ENCODE measurements at places on chromosomes 11 and 22.

- DNase-seq, result no peak
Observed at GRCh38 chr11:35016916-35017315, 100.5 kb downstream of the PDHX start.

DNA sequence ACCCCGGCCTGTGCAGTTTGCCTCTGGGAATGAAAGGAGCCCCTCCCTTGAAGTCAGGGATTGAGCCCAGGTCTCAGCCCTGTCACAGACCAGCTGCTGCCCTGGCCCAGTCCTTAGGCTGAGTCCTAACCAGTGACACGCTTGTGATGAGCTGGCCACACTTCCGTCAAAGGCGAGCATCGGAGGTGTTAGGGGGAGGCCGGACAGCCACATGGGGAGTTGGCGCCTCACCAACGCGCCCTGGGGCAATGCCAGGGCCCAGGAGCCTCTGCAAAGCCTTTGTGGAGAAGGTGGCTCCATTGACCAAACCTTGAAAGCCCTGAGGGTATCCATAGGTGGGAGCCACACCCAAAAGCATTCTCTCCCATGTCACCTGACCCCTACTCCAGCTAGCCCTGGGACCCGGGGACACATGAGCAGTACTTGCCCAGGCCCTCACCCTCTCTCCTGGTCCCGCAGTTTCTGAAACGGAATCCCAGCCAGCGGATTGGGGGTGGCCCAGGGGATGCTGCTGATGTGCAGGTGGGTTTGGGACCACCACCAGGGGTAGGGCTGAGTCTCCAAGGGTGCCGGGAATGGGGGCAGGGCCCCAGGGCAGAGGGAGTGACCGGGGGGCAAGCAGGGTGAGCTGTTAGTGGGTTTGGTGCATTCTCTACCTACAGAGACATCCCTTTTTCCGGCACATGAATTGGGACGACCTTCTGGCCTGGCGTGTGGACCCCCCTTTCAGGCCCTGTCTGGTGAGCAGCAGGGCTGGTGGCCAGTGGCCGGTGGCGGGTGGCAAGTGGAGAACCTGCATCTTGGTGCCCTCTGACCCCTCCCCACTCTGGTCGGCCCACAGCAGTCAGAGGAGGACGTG lies 3.7 kb downstream of the PTPRCAP start:
- DNase-seq, result no peak

DNA sequence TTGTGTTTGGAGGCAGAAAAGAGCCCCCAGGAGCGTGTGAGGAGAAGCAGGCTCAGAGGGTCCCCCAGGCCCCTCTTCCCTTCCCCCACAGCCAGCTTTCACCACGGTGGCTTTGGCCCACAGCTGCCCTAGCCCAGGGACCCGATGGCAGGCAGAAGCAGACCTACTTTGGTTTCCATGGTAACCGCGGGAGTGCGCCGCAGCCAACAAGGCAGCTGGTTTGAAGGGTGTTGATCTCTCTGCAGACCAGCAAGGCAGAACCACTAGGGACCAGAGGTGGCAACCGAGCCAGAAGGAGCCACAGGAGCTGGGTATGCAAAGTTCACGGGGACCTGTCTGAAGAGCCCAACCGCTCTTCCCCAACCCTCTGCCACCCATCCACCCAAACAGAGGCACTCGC lies 69.4 kb downstream of the BUD13 start:
- DNase-seq, result peak; percentile 6

DNA sequence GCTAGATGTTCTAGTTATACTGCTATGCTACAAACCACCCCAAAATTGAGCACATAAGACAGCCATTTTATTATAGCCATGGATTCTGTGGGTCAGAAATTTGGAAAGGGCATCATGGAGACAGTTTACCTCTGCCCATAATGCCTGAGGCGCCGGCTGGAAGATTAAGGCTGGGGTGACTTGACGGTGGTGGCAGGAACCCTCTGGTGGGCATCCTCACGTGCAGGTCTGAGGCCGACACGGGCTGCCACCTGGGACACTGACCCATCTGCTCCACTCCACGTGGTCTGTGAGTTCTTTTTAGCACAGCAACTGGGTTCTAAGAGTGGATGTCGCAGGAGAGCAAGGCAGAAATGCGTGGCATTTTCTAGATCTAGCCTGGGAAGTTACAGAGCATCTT lies 40.0 kb upstream of the PRDM11 start:
- no peak for DNase-seq

DNA sequence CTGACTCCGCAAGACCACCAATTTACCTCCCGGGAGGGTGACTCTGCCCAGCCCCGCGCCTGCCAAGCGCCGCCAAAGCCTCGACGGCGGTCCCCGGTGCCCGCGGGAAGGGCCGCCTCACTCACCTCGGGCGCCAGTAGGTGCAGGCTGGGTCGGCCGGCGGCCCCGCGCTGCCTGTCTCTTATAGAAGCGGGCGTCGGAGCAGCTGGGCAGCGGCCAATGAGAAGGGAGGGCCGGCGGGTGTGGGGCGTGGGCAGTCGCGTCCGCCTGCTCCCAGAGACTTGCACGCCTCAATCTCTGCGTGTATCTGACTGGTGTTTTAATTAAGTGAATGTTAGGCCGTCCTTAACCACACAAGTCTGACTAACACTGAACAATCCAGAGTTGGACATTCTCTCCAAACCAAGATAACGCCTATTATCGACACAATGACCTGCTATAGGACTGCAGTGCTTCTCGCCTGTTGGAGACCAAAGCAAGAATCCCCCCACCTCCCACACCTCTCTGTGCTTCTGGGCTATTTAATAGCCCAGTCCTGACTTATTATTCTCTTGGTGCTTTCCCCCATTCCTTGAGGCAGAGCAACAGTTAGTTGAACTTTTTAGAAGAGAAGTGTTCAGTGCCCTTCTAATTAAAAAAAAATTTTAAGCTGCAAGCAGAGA lies at the start of gene TPH1:
Gene TPH1, minus strand, starts transcription at position 154 of the 662 bp plus-strand sequence. CDS start 5,507 bp downstream, outside the sequence.
- DNase-seq, result peak; percentile 32

- no peak for DNase-seq
Observed at GRCh38 chr11:114230031-114230704, 66.0 kb upstream of the NNMT start.

DNA sequence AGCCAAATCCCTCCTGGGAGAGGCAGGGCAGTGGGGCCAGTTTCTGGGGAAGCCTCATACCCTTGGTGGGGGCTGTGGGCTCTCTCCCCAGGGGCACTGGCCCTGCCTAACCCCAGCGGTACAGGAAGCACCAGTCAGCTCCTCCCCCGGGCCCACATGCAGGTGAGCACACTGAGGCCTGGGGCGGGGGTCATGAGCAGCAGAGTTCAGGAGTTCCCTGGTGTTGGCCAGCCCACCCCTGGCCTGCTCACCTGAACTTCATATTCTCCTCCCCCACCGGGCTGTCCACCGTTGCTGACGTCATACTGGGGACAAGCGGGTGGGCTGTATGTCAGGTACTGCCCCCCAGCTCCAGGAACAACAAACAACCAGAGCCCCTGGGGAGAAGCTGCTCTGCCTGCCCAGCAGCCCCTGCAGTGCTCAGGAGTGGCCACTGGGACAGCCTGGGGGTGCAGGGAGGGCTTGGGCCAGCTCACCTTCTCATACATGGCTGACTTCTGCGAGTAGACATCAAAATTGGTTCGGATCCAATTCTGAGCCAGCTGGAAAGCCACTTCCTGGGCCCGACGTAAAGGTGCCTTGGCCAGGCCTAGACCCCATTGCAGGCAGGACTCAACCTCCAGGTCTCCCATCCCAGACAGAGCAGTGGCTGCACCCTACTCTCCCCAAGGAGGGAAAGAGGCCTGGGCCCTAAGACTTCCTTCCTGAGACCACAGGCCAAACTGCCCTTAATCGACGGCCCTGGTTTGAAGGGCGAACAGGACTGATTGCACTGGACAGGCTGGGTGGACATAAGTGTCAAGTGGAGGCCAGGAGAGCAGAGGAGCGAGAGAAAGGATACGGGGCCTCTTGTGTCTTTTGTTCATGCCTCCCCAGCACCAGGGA lies 20.8 kb downstream of the TREH start:
- peak; percentile 26 for DNase-seq

DNA sequence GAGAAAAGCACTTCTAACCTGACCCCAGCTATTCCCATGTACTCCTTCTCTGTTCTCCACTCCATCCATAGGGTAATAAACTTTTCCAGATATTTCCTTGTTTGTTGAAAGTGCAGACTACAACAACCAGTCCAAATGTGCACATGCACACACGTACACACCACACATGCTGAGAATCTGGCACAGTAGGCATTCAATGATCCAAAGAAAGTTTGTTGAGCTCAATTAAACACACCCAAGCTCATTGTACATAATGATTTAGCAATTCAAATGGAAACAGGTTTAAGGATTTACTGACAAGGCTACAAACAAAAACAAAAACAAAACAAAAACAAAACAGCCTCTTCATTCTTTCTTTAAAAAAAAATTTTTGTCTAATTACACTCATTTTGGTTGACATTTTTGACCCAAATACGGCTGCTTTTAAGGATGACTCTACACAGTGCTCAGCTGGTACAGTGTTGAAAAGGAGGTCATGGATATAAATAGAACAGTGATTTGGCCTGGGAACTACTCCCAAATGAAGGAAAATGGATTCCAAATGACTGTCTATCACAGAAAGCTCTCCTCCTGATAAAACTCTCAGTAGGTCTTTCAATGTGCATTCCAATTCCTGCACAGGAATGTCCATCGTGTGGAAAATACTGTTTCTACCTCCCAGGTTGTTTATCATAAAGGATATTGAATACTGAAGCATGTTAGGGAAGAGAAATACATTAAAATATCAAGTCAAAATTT lies 232.2 kb downstream of the GUCY1A2 start:
- DNase-seq, result peak; percentile 11

- DNase-seq, result no peak
Observed at GRCh38 chr22:20945578-20945934, 21.5 kb upstream of the AIFM3 start.

GRCh38 chr11:69086152-69087132 lies 37.7 kb downstream of the TPCN2 start:
- DNase-seq, result no peak

DNA sequence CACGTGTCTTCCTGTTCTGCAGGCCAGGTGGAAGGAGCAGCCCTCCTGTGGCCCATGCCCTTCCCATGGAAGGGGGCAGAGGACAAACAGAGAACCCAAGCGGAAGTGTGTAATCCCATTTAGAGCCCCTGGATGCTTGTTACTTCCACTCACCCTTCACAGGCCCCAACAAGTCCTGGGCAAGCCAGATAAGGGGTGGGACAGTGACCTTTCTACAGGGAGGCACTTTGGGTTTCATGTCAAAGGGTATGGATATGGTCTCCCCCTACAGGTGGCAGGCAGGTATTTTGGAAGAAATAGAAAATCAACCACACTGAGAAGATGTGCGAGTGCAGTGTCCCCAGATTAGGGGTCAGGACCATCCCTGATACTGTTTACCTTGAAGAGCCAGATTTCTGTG lies 11.4 kb downstream of the MPEG1 start:
- no peak for DNase-seq

GRCh38 chr22:19359554-19360299 lies 68.2 kb upstream of the CLTCL1 start:
- no peak for DNase-seq

DNA sequence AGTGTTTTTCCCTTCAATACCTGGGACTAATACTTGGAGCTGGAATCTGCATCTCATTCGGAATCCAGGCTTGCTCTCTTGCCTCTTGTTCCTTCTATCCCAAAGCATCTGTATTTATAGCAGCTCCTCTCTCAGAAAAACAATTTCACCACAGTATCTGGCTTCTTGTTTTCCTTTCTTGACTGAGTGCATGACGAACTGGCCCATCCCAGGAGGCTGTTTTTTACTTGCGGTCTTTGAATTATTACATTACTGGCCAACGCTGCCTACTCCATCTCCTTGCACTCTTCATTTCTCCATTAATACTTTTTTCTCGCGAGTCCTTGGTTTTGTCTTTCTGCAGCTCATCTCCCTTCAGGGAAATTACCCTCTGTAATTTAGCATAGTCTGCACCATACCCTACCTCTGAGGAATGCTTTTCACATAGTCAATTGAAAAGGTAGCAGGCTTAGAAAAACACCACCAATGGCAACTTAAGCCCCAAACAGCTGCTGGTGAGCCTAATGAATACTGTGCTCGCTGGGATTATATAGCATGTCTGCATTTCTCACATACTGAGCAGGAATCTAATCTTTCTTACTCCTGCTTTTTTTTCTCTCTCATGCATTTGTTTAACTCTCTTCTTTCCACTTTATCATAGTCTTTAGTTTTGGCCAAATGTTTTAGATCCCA lies 277.4 kb upstream of the SESN3 start:
- DNase-seq, result no peak
